ENCODE measurements at places on chromosomes 5 and 9. TPM values are rescaled to one million over a fixed set of nuclear protein-coding genes. Genes with fewer than 3 reads are reported as not detected.

DDX4 gene
- total RNA-seq, result not detected

ANXA6 gene
- total RNA-seq, result 117 TPM

SOHLH1 gene
- not detected for total RNA-seq

TRIM36 gene
- 4.9 TPM for total RNA-seq

FAM193B gene
- total RNA-seq, result 73.5 TPM

DMRTA1 gene
- 0.30 TPM for total RNA-seq

FOXI1 gene
- not detected for total RNA-seq

- DNase-seq, result no peak
Measured at GRCh38 chr9:89523948-89524347, 26.0 kb upstream of the SEMA4D start.

DNA sequence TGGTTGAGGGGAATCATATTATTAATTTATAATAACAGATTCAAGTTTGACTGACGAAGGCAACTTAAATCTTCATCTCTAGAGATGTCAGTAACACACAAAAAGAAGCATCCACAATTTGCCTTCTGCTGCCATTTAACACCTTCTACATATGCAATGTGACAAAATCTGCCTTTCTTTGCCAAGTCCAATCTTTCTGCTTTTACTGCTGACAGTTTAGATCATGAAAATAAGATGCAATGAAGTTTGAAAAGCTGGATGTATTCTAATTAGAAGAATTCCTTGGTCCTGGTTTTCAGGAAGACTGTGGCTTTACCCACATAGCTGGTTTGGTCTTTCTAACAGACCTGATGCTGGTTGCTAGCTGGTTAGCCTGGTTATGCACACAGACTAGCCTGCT, 178.9 kb downstream of the ACER2 start:
- DNase-seq, result no peak

DNA sequence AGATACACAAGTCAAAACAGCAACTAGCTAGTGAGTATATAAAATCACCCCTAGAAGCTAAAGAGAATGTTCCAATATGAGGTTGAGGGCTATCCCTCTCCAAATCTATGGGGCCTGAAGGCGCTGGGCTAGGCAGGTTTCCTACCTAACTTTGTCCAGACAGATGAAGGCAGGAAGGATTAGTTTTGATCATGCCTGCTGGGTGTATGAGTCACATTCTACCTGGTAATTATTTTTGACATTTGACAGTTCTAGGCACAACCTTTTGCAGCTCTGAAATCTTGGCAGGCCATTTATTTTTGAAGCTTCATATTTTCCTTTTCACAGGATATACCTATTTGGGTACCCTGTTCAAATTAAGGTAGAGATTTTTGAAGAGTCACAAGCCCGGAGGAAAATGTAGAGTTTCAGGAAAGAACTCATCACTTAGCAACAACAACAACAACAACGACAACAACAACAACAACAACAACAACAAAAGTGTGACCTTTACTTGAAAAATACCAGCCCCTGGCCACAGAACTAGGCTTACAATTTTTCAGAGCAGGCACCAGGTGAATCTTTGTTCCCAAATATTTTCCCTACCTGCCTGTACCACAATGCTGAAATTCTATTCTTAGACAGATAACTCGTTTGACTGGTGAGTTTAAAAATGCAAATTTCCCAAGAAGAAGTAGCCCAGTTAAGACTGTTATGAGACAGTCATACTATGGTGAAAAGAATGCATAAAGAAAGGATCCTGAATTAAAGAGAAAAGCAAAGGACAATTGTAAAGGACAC, 175.5 kb upstream of the TUT7 start:
- no peak for DNase-seq

DNA sequence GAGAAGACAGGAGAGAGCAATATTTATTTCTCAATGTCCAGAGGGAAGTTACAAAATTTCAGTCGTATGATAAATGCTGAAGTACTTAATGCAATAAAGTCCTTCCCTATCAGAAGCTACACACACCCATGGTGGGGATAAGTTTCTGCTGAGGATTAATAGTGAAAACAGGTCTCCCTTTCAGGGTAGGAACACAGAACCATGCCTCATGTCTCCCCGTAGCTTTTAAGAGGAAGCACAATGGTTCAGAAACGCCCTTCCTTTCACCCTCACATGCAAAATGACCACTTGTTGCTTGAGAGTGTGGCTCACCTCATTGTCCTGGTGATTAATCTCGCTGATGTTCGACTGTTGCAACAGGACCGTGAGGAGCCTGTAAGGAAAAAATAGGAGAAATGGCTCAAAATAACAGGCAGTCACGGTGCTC, 73.6 kb downstream of the ANKRD55 start:
- DNase-seq, result no peak

DNA sequence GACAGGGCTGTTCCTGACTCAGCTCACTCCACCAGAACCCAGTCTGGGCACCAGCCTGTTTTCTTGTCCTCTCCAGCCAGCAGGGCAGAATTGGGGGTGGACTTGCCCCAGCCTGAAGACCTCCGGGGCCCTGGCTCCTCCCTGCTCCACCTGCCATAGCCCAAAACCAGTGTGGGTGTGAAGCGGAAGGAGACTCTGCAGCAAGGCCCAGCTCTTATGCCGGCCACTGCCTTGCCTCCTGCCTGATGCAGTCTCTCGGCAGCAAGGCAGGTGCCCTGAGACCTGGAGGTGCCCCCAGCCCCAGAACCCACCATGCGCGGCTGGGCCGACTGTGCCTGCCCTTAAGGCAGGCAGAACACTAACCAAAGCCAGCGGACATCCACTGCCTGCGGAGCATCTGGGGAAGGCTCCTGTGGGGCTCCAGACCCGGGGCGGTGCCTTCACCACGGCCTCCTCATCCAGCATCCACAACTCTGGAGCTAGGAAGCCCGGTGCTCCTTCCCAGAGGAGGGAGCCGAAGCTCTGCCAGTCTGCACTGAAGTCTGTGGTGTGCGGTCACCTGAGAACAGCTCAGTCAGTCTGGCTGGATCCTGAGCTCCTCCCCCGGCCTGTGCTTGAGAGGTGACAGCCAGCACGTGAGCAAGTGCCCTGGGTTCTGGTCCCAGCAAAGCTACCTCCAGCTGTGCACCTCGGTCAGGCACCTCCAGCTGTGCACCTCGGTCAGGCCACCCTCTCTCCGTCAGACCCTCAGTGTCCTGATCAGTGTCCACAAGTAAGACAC, 116.7 kb downstream of the ADAMTS2 start:
- DNase-seq, result peak; percentile 24

DNA sequence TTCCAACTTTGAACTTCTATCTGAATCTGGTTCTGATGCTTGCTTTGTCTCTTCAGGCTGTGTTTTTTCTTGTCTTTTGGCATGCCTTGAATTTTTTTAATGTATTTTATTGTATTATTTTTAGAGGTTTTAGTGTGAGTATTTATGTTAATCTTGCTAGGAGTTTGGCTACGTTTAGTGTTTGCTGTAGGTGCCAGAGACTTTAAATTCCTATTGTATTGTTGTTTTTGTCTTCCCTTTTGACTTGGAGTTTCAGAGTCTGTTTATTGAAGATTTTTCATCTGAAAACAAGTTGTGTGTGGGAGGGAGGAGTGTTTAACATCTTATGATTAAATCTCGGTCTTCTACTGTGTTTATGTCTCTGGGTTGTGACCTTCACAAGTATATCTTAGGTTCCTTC, 956.8 kb downstream of the TLE1 start:
- no peak for DNase-seq

DNA sequence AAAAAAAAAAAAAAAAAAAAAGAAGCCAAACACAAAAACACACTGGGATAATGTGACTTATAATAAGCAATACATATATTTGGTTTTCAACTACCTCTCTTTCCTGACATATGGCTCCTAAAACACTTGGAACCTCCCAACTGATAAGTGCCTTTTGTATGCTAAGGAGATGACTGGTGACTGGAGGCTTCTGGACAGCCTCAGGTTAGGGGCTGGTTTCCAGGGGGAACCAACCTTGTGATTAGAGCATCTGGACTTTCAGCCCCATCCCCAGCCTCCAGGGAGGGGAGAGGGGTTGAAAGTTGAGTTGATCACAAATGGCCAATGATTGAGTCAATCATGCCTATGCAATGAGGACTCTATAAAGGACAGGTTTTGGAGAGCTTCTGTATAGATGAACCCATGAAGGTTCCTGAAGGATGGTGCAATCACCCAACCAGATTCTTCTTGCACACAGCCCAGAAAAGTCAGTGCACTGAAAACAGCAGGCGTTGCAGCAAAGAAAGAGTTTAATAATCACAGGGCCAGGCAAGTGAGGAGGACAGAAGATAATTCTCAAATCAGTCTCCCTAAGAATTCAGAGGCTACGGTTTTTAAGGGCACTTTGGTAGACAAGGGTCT, 276.7 kb downstream of the AUH start:
- no peak for DNase-seq

DNA sequence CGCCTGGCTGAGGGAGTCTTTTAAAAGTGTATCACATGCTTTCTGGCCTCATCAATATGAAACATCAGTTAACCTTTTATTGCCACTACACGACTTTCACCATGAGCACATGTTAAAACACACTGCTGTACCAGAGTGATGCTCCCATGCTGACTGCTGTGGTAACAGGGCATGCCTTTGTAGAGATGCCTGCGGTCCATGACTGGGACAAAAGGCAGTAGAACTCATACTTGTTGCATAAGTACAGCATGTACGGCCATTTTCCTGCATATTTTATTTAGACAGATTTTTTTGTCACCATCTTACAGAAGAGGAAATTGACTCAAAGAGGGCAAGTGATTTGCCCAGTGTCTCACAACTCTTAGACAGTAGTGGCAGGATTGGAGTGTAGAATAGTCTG, 105.7 kb upstream of the ADAMTSL1 start:
- DNase-seq, result no peak

- DNase-seq, result no peak
Measured at GRCh38 chr5:163586531-163586956, 81.1 kb downstream of the MAT2B start.

- DNase-seq, result no peak
Measured at GRCh38 chr5:175387144-175387543, 56.8 kb downstream of the DRD1 start.

DNA sequence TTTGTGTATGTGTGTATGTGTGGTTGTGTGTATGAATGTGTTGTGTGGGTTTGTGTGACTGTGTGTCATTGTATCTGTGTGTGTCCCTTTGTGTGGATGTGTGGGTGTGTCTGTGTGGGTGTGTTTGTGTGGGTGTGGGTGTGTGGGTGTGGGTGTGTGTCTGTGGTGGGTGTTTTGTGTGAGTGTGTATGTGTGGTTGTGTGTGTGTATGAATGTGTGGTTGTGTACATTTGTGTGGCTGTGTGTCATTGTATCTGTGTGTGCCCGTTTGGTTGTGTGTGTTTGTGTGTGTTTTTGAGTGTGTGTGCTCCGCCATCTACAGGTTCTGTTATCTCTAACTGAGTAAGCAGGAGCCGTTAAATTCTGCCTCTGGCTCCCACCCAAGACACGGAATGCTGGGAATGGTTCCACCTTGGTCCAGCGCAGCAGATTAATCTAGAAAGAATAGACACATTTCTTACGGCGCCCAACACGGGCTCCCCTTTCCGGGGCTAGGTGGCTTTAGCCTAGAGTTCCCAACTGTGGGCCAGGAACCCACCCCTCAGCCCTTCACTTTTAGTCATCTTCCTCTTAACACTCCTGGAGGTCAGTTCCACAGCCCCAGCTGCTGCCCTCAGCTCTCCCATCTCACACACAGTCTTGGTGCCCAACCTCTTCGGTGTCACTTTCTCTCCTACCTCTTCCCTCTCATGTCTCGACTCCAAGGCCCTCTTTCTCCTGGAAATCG, 197.1 kb downstream of the TTLL11 start:
- DNase-seq, result peak; percentile 76

GRCh38 chr5:7261900-7262299, 134.0 kb upstream of the ADCY2 start:
- DNase-seq, result no peak

GRCh38 chr9:25994605-25995004, 316.4 kb upstream of the TUSC1 start:
- DNase-seq, result no peak

- DNase-seq, result no peak
Measured at GRCh38 chr5:67875601-67876000, 340.0 kb upstream of the PIK3R1 start.

DNA sequence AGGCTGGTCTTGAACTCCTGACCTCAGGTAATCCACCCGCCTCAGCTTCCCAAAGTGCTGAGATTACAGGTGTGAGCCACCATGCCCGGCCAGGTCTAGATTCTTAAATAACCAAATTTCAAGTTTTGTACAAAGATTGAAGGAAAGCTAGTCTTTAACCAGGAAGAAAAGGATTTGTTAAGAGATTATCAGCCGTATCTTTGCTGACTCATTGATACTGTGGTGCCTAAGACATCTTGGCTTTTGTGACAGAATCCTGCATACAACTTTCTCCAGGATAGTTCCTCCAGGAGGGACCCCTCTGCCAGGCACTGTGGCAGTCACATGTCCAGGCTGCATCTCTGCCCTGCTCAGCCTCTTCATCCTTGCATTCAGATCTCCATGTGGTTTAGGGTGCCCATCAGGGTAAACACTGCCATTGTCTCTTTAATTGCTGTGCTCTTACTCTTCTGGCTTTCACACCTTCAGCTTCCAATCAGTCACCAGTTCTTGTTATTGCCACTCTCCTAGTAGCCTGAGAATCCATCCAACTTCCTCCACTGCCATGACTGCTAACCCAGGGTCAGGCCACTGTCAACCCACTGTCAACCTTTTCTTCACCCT, 10.0 kb downstream of the MAP3K1 start:
- no peak for DNase-seq

DNA sequence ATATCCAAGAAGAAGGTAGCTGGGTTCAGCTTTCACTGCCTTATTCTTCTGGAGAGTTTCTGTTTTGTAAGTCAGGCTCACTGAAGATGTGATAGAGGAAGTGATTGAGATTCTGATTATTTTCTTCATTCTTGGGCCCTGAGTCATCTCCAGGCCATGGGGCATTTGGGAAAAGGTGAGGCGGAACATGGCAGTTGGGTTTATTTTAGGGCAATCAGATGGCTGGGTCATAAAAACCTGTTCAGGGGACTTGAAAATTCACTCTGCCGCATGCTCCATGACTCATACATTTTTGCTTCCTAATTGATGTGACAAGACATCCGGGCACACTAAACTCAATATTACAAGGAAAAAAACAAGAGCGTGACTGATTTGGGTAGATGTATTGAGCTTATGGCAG, 265.7 kb upstream of the KLF4 start:
- DNase-seq, result no peak
